ENCODE measurements at places on chromosomes 12 and 14.
A peak's percentile ranks its signal among the peaks of the same experiment; 100 is the strongest.

- no peak for DNase-seq
Observed at GRCh38 chr14:50647282-50647681, 20.8 kb downstream of the SAV1 start.

DNA sequence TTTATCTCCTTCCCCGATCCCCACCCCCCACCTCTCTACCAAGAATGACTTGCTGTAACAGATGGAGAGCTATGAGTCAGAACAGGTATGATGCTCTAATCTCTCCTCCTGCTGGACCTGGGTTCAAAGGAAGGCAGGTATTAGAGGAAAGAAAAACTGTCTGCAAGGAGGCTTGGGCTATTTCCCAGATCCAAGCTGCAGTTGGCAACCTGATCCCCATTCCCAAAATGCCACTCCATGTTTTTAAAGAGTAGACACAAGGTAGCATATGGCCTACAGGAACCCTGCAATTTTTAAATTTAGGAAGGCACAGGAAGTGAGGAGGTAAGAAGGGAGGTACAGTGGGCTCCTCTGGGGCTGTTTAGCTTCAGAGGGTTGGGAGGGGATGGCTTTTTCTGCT, 33.0 kb downstream of the SRRM4 start:
- DNase-seq = no peak

GRCh38 chr12:6752167-6752920, 597 bp downstream of the MLF2 start:
- DNase-seq = peak; percentile 51

DNA sequence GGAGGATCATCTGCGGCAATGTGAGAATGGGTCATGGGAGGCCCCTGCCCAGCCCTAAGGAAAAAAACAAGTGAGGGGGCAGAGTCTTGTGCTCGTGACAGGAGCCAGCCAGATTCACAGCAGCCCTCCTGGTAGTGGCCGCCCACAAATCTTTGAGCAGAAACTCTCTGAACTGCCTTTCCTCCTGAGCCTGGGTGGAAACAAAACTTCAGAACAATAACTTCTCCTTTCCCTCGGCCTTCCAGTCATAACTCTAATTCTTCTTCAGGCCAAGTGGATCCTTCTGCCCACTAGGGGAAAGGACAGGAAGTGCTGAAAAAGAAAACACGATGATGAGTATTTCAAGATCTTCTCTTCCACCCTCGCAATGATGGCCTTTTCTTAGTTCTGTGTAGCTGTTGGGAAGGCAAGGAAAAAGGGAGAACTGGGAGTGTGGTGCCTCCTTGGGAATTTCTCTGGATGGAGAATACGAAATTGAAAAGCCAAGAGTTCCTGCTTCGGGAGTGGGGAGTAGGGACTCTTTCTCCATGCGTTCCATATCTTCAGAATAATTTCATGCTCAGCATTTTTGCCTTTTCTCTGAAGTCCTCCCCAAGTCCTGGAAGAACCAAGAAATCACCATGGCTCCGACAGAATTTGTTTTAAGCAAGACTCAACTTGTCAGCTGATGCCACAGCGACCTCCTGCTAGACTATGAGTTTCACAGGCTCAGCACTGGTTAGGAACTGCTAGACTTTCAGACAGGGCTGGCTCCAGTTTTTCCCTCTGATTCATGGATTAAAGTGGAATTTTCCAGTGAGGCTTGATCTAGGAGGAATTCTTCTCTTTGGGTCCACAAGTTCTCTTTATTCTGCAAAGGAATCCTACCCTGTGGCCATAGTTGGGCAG, 188.9 kb downstream of the CAND1 start:
- no peak for DNase-seq

- DNase-seq = no peak
Observed at GRCh38 chr14:25004389-25004809, 45.5 kb downstream of the STXBP6 start.

- no peak for DNase-seq
Observed at GRCh38 chr12:2386566-2386965, 333.8 kb downstream of the CACNA1C start.

DNA sequence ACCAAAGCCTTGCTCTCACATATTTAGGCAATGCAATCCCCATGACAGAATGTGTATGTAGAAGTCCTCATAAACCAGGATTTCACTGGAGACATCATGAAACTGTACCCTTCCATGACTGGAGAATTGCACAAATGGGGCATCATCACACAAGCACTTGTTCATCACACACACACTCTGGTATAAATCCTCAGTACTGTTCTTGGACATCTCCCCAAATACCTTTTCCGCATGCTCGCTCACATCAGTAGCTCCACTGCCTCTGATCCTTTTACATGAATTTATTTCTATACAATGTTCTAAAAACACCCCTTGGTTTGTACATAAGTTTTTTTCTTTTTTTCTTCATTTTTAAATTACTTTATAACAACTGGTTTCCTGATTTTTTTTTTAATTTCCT, 3.3 kb upstream of the ING4 start:
- DNase-seq = no peak

GRCh38 chr14:93430315-93431035, at the start of gene UNC79:
UNC79 (plus strand) TSS chr14:93430939; CDS start chr14:93431030, 91 bp downstream.
- no peak for DNase-seq

DNA sequence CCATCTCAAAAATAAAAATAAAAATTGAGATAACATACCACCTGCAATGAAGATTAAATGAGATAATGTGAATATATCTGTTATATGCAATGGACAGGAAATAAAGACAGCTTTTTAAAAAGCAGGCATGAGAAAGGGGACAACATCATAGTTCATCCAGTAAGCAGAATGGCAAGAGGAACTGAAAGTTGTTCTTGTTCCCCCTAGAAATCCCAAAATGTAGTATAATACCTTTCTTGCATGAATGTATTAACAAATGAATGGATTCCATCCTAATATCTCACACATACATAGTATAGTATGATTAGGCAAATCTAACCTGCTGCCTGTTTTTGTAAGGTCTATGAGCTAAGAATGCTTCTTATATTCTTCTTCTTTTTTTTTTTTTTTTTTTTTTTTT, 31.4 kb downstream of the FGD6 start:
- no peak for DNase-seq

DNA sequence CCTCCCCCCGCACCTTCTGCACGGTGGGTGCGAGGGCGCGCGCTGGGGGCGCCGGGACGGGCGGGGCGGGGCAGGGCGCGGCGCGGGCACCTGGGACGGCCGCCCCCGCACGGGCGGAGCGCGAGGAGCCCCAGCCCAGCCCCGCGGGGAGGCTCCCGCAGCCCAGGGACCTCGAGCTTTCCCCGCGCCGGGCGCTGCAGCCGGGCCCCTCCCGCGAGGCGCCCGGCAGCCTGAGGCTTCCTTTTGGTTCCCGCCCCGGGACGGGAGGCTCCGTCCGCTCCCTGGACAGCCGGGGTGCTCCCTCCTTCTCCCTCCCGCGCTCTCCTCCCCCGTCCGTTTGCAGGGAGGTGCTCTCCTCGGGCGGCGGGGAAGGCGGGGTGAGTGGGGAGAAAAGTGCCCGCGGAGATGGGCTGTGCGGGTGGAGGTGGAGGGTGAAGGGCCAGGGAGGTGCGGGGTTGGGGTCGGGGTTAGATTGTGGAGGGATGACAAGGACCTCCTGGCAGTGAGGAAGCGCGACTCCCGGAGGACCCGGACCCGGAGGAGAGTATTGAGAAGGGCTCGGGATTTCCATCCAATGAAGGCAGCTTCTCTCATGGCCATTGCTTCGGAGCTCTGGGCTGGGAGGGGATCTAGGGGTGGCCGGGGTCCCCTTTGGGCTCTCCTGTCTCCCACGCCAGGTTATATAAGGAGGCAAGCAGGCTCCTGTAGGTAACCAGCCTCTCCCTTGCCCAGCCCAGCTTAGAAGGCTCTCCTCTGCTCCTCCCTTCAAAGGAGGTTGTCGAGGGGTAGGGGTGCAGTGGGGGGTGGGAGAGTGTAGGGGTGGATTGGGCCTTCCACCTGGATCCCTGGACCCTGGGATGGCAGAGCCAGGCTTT, 645 bp downstream of the JDP2 start:
- no peak for DNase-seq

- no peak for DNase-seq
Observed at GRCh38 chr14:79270361-79270760, 940.9 kb downstream of the DIO2 start.

DNA sequence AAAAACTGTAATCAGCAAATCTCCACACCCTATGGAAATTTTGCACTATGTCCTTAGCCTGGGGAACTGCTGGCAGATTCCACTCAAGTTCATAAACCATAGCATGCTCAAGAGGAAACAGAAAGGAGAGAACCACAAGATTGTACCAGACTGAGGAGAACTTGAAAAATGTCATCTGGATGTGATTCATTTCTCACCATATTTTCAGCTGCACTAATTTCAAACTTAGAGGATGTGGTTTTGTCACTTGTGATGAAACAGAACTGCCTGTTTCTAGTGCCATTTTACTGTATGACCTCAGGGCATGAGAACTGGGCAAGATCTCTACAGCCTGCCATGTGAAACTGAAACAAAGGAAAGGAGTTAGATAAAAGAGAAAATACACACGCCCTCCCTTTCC, 1493.1 kb upstream of the FLRT2 start:
- DNase-seq = peak; percentile 83

DNA sequence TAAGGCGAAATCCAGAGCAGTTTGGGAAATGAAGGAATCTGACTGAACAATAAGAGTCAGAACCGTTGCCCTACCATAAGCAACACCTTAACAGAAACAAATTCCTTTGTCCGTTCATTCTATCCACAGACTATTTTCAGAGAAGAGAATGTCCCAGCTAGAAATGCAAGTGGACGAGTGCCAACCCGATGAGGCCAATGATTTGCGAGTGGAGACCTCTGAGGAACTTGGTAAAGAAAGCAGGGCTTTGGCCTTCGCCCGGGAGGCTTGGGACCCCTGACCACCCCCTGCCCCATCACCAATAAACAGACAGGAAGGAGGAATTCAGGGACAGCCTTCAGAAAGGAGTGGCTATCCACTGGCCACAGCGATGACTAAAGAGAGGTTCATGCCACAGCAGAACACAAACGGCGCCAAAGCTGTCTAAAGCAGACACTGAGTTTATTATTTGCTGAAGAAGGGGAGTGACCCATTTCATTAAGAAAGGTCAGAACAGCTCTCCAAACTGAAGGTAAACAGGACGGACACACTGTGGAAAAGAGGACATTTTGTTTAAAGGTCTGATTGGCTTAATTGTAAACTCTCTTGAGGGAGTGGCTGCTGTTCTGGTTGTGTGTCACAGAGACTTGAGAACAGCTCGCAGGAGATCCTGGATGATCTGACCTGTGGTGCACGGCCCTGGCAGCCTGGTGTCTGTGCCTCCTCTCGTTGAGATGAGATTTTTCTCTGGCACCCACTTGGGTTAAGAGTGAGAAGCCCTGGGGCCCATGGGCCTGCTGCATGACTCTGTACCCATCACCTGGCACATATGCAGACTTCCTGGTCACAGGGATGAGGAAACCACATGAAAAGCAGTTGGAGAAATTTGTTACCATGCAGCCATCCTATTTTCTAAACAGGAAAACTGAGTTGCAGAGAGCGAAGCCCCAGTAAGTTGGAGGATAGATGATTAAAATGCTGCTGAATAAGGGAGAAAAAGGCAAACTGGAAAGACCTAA, 142.0 kb upstream of the PZP start:
- DNase-seq = no peak

DNA sequence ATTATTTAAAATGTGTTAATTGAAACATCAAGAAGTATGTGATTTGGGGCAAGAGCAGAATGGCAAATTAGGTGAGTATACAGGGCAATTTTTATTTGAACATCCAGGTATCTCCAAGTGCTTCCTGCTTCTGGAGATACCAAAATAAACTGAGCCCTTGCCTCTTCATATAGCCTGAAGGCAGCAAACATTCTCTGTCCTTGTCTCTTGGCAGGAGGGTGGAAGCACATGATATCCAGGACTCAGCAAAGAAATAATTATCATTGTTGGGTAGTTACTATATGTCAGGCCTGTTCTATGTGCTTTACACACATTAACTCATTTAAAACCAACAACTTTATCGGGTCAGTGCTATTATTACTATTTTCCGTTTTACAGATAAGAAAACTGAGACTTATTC, 12.5 kb downstream of the LIN7A start:
- DNase-seq = no peak

GRCh38 chr14:88516861-88517357, 37.9 kb downstream of the PTPN21 start:
- no peak for DNase-seq

DNA sequence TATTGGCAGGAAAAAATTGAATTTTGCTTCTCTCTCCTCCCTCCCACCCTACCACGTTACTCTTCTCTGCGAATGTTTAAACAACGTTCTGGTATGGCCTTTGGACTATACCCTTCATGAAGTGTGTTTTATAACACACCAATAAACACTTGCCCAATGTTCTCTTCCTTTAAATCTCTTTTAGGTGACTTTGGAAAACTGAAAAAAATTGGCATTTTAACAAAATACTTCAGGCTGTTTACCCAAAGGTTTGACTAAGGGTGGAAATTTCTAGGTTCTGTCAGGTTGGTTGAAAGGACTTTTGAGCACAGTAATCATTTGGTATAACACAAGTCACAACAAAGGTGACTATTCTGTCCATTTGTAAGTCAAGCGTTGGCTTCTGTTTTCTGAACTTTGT, 446.8 kb downstream of the AEBP2 start:
- DNase-seq = no peak

DNA sequence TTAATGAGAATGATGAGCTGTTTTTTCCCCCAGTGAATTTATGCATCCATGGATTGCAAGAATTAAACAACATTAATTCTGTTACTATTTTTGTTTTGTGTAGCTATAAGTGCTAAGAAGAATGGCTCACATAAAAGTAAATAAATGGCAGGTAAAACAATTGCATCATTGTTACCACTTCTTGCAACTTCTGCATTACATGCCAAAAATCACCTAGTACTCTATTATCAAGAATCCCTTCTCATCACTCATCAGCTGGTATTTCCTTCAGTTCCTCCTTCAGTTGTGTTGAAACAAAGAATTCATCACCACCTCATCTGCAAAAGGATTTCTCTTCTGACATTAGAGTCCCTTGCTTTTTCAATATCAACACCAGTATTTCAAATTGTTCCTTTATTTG, 773 bp downstream of the A2M start:
- DNase-seq = no peak

DNA sequence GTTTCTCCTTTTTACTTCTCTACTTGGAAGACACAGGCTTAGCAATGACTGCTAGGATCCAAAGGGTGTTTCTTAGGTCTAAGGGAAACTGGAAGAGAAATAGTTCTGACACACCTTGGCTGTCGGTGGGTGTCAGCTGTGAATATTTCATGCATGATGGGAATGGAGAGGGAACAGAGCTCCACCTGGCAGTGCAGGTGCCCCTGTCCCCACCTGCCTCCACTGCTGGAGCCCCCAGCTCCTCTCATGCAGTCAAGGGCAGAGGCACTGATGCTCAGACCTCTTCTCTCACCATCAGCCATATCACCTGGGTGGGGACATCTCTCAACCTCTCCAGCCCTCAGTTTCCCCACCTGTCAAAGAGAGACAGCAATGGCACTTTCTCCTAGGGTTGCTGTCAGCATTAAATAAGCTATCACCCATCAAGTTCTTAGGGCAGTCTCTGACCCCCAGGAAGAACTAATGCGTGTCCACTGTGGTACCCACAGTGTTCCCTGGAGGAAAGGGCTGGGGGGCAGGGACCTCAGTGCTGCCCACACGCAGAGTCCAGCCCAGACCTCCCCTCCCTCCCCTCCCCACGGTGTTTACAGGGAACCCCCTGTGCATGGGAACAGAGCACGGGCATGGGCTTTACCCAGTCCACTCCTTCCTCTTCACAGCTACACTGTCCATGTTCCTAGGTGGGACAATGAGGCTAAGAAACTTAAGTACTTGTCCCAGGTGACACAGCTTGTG, 69.1 kb downstream of the C14orf132 start:
- no peak for DNase-seq

Measured in brain microvascular endothelial cell (primary cell).